EL (cell line): ENCODE measurements at places on chromosomes 16 and 17.

DNA sequence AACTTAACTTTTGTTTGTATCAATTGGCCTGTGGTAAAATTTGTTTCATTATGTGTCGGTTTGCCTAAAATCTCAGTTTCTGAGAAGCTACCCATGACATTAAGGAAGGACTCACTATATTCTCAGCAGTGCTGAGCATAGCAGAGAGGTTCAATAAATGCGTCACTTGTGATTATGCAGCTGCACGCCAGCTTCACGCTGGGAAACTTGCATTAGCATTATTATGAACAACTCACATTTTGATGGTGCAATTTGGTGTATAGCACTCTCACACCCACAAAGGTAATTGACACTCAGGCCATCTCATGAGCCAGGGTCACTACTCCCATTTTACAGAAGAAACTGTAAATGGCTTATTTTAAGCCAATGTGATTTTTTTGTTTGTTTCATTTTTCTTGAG is 80.6 kb upstream of the SALL1 start:
- DNase-seq, result no peak

DNA sequence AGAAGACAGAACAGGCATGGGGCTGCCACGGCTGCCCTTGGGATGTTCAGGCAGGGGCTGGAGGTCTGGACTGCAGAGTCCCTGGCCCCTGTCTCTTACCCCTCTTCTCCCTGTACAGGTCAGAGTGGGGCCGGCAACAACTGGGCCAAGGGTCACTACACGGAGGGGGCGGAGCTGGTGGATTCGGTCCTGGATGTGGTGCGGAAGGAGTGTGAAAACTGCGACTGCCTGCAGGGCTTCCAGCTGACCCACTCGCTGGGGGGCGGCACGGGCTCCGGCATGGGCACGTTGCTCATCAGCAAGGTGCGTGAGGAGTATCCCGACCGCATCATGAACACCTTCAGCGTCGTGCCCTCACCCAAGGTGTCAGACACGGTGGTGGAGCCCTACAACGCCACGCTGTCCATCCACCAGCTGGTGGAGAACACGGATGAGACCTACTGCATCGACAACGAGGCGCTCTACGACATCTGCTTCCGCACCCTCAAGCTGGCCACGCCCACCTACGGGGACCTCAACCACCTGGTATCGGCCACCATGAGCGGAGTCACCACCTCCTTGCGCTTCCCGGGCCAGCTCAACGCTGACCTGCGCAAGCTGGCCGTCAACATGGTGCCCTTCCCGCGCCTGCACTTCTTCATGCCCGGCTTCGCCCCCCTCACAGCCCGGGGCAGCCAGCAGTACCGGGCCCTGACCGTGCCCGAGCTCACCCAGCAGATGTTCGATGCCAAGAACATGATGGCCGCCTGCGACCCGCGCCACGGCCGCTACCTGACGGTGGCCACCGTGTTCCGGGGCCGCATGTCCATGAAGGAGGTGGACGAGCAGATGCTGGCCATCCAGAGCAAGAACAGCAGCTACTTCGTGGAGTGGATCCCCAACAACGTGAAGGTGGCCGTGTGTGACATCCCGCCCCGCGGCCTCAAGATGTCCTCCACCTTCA is 11.7 kb downstream of the TUBB3 start:
- no peak for DNase-seq

- DNase-seq, result no peak
These were observed 11.8 kb downstream of the CYB5B start for GRCh38 chr16:69435977-69436820.

DNA sequence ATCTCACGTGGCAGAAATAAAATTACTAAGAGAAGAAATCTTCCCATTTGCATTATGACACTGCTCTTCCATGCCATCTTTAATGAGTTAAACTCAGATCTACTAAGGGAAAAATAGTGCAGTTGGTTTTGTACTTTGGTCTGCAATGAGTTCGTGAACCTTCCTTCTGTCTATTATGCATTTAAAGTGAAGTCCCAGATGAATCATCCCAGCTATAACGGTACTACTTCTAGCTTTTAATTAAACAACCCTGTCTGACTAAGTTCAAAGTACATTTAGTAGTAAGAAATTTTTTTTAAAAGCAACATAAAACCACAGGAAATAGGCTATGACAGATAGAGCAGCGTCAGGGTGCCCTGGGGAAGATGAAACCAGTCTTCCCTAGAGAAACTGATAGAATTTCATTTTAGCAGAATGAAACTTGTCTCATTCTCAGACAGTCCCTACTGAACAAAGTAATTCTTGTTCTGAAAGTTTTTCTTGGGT is 1.8 kb downstream of the TMIGD1 start:
- peak; percentile 73 for DNase-seq

GRCh38 chr17:79461041-79461440 is 149.8 kb downstream of the RBFOX3 start:
- peak; percentile 48 for DNase-seq

DNA sequence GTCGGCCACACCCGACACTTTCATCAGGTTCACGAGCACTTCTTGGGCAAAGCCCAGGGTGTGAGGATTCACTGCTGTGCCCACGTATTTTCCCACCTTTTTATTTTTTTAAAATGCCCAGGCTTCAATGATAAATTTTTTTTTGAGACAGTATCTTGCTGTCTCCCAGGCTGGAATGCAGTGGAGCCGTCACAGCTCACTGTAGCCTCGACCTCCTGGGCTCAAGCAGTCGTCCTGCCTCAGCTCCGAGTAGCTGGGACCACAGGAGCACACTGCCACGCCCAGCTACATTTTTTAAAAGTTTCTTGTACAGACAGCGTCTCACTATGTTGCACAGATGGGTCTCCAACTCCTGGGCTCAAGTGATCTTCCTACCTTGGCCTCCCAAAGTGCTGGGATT is 17.8 kb downstream of the UTS2R start:
- DNase-seq, result no peak

DNA sequence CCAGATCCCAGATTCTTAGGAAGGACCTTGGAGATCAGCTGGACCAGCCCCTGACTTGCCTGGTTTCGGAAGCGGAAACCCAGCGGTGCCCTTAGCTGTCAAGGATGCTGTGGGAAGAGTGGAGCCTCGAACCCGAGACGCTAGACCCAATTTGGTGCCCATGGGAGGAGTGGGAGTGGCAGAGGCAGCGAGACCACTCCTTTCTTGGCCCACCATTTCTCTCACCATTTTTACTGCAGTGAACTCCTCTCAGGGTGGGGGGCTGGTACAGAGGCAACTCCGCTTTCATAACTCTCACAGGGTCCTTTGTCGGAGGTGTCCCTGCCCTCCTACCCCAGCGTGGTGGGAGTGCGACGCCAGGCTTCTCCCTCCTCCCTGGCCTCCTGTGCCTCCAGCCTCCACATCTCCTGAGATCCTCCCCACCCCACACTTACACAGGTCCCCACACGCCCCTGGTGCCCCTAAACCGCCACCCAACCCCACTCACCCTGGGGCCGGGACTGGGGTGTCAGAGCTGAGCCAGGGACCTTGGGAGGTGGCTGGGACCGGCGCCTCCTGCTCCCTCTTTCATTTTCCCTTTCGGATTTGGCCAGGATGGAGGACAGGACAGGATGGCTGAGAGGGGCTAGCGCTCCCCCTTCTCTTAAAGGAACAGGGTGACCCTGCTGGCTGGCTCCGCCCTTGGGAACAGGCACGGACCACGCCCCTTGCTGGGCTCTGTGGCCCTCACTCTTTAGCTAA is at the start of gene GJD3:
Gene GJD3, minus strand, starts transcription at position 617 of the 741 bp plus-strand sequence. CDS start 922 bp downstream, outside the sequence.
- DNase-seq, result peak; percentile 45

GRCh38 chr17:73654241-73654640 is 10.0 kb upstream of the SDK2 start:
- DNase-seq, result no peak

- DNase-seq, result no peak
These were observed 388.3 kb downstream of the CA10 start for GRCh38 chr17:51770027-51770759.

DNA sequence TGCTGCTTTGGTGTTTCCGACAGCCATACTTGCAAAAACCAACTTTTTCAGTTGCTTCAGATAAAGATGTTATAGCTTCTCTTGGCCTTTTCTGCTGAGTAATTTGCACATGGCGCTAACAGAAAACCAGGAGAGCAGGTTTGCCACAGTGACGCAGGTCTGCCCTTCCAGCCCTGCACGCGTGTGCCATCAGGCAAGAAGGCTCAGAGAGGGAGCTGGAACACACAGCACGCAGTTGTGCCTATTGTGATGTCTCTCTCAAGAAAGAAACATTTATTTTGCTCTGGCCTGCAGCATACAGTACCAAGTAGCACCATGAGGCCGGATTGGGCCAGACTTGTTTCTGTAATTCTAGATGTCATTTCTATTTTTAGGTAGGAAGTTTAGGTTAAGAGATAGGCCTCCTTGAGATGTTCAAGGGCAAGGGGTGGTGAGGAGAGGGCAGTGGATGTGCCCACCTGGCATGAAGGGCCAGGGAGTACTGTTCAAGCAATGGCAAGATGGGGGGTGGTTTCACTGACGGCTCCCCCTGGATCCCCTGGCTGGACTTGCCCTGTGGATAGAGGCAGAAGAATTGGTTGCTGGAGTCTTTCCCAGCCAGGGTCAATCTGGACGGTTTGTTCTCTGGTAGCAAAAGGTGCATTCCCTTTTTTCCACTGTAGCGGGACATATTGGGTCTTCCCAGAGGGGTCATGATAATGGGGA is 1.9 kb downstream of the CBX2 start:
- DNase-seq, result no peak

DNA sequence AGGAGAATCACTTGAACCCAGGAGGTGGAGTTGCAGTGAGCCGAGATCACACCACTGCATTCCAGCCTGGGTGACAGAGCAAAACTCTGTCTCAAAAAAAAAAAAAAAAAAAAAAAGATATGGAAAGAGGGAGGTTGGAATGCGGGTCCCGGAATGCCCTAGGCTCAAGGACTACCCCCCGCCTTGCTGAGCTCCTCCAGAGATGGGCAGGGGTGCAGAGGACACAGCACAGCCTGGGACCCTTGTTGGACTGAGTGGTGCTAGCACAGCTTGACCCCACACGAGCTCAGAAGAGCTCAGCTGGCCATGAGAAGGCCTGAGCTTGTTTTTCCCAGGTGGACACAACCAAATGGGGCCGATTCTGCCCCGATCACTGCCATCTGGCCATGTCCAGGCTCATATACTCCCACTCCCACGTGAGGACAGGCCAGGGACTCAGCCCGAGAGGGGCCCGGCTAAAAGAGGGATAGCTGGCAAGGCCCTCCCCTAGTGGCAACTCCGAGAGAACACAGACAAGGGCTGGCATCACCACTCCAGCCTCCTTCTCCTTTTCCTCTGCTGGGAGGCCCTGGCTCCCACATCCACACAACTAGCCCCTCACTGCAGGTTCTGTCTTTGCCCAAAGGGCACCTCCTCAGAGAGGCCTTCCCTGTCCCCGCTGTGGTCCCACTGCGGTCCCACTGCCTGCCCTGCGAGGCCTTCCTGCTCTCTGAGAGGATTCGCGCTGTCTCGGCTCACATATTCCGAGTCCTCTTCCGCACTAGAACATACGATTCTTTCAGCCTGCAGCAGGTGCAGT is 11.0 kb downstream of the SGCA start:
- DNase-seq, result no peak

GRCh38 chr17:7132511-7133094 is 18.0 kb upstream of the ASGR2 start:
- no peak for DNase-seq

DNA sequence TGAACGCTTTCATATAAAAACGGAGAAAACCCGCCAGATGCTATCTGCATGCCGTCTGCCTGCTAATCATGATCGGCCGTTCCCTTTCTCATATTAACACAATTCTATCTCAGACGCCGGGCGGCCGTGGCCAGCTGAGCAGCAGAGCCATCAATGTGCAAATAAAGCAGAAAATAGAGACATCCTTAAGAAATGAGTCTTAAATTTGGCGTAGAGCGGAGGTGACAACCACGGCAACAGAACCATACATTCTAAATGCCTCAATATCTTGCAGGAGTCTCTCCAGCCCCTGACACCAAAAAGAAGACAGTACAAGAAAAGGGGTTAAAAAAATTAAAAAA is 2.7 kb upstream of the IRX5 start:
- DNase-seq, result peak; percentile 51

DNA sequence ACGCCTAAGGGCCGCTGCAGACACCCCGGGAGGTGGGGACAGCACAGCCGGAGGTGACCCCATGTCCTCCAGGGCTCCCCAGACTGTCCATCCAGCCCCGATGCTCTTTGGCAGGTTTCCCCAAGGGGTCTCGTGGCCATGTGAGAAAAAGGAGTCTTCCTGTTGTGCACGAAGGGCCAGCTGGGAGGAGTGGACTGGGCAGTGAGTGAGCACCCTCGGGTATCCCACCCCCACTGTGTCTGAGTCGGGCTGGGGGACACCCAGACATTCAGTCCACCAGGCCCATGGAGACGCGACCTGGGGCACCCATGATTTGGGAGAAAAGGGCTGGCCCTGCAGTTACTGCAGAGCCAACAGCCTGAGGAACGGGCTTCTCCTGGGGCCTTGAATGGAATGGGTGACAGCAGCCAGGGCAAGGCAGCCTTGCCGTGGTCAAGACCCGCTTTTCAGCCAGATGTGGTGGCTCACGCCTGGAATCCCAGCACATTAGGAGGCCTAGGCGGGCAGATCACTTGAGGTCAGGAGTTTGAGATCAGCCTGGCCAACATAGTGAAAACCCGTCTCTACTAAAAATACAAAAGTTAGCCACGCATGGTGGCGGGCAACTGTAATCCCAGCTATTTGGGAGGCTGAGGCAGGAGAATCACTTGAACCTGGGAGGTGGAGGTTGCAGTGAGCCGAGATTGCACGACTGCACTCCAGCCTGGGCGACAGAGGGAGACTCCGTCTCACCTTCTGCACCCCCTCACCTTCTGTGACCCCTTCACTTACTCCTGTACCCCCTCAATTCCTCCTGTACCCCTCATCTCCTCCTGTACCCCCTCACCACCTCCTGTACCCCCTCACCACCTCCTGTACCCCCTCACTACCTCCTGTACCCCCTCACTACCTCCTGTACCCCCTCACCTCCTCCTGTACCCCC is 24.1 kb upstream of the CAPN15 start:
- DNase-seq, result no peak

- no peak for DNase-seq
These were observed at the start of gene TERB1 for GRCh38 chr16:66801320-66802105. TERB1 (minus strand) TSS chr16:66801584; CDS start chr16:66796798, 4,786 bp downstream.

- no peak for DNase-seq
These were observed 48.9 kb upstream of the ASIC2 start for GRCh38 chr17:33342025-33342424.

GRCh38 chr17:82351713-82352488 is 7.1 kb upstream of the TEX19 start:
- peak; percentile 84 for DNase-seq

- peak; percentile 68 for DNase-seq
These were observed 21.4 kb downstream of the HIC1 start for GRCh38 chr17:2076087-2076984.

- DNase-seq, result no peak
These were observed 6.2 kb downstream of the CBX4 start for GRCh38 chr17:79833110-79833450.

GRCh38 chr17:8861495-8862181 is 5.8 kb downstream of the PIK3R6 start:
- no peak for DNase-seq

GRCh38 chr17:73874008-73874720 is 229.9 kb upstream of the SDK2 start:
- DNase-seq, result no peak

GRCh38 chr16:27377666-27378485 is 24.1 kb upstream of the IL21R start:
- DNase-seq, result no peak

GRCh38 chr17:42522798-42523278 is 13.2 kb upstream of the NAGLU start:
- no peak for DNase-seq
